ENCODE measurements at places on chromosomes 1 and 21.

DNA sequence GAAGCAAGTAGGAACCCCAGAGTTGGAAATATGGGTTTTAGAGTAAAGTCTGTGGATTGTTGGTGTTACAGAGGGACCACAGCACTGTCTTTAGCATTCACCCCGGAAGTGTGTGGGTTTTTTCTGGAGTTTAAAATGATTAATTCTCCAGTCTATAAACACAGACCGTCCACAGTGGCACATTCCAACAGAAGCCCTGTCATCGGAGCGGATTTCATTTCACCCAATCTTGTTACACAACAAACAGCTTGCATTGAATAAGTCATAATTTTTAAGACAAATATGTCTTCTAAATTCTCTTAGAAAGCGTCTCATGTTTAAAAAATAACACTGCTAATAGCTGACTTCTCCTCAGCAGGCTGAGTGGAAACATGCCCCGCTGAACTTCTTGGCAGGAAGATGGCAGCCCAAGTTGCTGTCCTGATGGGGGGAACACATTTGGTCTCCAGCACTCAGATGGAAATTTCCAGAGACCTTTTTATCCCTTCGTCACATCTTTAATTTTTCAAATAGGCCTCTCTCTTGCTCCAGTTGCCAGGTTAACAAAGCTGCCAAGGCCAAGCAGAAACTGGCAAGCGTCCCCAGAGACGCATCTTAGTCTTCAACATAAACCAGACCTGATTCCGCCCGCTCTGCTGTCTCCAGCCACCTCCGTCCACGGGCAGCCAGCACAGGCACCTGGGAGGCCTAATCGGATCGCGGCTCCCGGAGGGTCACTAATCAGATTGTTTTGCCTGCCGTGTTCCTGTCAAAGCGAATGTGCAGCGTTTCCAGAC is 28.8 kb upstream of the SLC19A1 start:
- DNase-seq, result no peak

- peak; percentile 44 for DNase-seq
Measured at GRCh38 chr1:109789551-109790180, 25.9 kb upstream of the EPS8L3 start.

DNA sequence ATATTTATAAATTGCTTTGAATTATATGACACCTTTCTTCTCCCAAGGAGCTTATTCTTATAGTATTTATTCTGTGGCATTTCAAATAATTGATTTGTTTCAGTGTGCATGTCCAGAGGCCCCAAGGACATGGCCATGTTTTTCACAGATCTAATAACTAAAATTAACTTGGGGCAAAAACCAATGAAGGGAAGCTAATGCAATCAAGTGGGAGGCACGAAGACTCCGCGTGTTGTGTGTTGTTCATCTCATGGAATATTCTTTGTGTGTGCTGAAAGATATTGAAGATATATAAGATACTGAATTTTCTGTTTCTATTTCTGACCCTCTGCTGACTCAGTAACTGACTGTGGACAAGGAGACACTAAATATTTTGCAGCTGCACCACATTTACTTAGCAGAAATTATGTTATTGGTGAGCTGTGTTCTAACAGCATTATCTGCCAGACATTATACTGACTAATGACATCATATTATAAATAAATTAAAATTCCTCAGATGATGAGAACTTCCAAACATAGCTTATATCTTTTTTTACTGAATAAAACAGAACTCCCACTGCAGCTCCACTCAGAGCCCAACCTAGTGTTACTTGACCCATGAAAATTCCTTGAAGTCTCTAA is 519.3 kb upstream of the CXADR start:
- no peak for DNase-seq

GRCh38 chr1:205245096-205245495 is 17.4 kb downstream of the TMCC2 start:
- DNase-seq, result no peak

GRCh38 chr1:183403498-183403897 is 14.7 kb downstream of the NMNAT2 start:
- no peak for DNase-seq

GRCh38 chr21:45542242-45542666 is at the start of gene SLC19A1:
Gene SLC19A1 (minus strand): TSS chr21:45542440. CDS start chr21:45537959, 4,481 bp downstream.
- peak; percentile 50 for DNase-seq

DNA sequence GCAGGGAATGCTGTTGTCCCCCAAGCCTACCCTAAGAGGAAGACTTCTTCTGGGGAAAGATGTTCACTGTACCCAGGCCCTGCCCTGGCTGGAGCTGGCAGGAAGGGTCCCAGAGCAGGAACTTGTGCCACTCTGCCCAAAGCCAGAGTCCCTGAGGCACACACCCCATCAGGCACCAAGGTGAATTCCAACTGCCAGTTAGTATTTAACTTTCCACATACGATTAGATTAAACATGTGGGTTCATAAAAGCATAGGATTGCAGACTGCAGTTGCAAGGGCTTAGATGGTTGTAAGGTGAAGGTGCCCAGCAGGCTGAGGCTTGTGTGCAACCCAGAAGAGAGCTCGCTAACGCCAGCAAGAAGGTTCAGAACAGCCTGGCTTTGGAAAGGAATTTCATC is at the start of gene KCNE2:
TSS of gene KCNE2 (plus strand) at position 274 of the 400 bp plus-strand sequence. CDS start 6,473 bp downstream, outside the sequence.
- DNase-seq, result no peak

- DNase-seq, result no peak
Measured at GRCh38 chr1:78619803-78620579, at the start of gene IFI44L. Gene IFI44L (plus strand): TSS chr1:78620448. CDS start chr1:78627916, 7,468 bp downstream.

GRCh38 chr1:79117376-79117775 is 110.8 kb upstream of the ADGRL4 start:
- DNase-seq, result no peak

DNA sequence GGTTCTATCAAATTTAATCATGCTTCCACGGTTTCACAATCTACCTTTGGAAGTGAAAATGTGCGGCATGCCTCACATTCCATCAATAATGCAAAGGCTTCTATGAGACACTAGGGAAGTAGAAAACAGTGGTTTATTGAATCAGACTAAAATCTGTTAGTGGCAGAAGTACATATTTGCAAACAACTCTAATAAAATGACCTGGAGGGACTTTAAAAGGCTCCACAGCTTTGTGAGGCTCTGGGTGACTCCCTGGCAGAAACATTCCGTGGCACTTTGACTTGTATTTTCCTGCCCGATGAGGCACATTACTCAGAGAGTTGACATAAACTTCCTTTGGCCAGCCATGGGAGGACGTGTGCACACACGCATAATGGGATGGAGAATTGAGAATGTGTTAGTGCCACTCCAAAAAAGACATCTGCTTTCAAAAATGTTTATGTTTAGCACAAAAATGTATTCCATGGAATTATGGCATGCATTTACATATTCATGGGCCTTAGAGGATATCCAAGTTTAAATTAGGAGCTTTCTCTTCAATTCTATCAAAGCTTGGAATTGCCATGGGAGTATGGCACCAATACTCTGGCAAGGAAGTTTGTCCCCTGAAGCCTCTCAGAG is 60.0 kb upstream of the SSX2IP start:
- no peak for DNase-seq

- no peak for DNase-seq
Measured at GRCh38 chr21:34836103-34836932, 167.5 kb downstream of the CLIC6 start.

- DNase-seq, result peak; percentile 25
Measured at GRCh38 chr1:115089420-115090185, at the start of gene TSPAN2. Gene TSPAN2 (minus strand): TSS chr1:115089503. CDS start chr1:115089432, 71 bp downstream.

DNA sequence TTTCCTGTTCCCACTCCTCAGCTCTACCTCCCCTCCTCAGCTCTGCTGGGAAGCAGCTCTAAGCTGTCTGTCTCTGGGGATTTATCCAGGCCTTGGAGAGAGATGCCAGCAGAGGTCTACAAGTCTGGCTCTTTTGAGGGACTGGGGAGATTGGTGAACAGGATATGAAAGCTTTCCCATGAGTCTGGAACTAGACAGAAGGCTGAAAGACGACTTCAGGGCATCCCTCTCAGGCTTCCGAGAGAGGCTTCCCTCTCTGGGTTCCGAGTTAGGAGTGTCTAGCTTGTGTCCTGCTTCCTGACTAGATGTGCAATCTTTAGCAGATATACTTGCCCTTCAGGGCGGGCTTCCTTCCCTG is 733 bp downstream of the TMEM35B start:
- DNase-seq, result no peak

DNA sequence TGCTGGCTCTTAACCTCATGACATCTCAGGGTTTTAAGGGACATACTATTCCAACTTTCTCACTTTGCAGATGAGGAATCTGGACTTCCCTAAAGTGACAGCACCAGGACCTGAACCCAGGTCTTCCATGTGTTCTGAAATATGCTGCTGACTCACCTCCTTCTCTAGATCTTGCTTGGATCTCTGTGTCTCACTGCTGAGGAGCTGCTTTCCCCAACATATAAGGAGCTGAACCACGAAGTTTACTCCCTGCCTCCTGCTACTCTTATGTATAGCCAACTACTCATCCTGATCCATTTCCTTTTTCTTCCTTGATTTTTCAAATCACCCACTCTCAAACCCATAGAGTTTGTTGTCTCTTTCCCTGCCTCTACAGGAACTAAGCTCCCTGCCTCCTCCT is 38.2 kb downstream of the ALG14 start:
- no peak for DNase-seq

- no peak for DNase-seq
Measured at GRCh38 chr1:40658751-40659648, 6.5 kb downstream of the RIMS3 start.

GRCh38 chr1:160911441-160911840 is 26.5 kb upstream of the ITLN1 start:
- DNase-seq, result no peak

- DNase-seq, result no peak
Measured at GRCh38 chr21:46095083-46095719, 2.7 kb upstream of the COL6A2 start.

GRCh38 chr21:43321111-43321510 is 105.8 kb downstream of the SIK1 start:
- no peak for DNase-seq

GRCh38 chr21:33390479-33390878 is 12.7 kb upstream of the IFNGR2 start:
- no peak for DNase-seq

GRCh38 chr1:83901547-83902155 is 97.3 kb downstream of the TTLL7 start:
- no peak for DNase-seq

- DNase-seq, result no peak
Measured at GRCh38 chr1:232388363-232388762, 241.6 kb downstream of the SIPA1L2 start.

GRCh38 chr1:181123173-181123572 is 34.7 kb downstream of the IER5 start:
- DNase-seq, result no peak

DNA sequence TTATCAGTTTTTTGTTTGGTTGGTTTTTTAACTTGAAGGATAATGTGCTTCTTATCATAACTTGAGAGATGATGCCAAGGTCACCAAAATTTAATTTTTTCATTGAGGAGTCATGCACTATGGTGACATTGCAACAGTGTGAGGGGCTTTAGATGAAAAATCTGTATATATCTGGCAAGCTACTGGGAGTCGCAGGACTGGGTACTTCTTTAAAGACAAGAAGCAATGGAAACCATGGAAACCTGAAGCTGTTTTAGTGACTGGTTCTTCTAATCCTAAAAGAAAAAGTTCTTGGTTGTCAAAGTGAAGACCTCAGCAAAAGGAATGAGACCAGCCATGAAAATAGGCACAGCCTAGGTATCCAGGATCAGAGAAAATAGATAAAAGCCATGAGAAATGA is 31.1 kb downstream of the ZC3H11B start:
- DNase-seq, result no peak

DNA sequence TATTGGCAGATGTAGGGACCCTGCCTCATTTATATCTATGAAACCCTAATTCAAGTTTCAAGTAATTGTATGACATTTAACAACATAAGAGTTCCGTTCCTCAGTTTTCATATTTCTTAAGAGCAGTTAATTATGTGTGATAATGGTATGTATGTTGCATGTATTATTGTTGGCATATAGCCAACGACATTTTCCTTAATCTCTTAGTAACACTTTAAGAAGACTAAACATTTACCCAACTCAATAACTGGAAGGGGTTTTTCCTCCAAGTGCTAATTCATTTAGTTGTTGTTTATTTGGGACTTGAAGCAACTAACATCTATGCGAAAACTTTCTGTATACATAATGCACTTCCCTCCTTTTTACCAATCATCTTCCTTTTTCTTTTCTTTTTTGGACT is 1.5 kb upstream of the RALGPS2 start:
- no peak for DNase-seq

- no peak for DNase-seq
Measured at GRCh38 chr1:220803401-220804201, 16.9 kb downstream of the MTARC1 start.

GRCh38 chr1:48523558-48523957 is 51.6 kb upstream of the SPATA6 start:
- DNase-seq, result no peak

DNA sequence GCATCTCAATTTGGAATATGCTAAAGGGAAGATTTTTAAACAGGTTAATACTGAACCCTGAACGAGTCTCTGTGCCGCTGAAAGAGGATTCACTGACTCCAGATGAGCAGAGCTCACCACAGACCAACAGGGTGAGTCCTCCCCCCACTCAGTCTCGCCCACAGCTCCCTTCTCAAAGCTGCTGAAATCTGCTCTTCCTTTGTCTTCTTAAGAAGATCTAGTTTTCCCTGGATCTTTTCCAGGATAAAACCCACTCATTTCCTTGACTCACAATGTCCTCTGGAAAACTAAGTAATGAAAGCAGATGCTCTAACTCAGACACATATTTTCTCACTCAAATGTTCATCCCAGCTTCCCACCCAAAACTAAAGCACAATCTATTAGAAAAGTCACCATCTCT is 447.0 kb upstream of the PKN2 start:
- no peak for DNase-seq

GRCh38 chr1:112605633-112606327 is 13.2 kb downstream of the ST7L start:
- DNase-seq, result no peak

- no peak for DNase-seq
Measured at GRCh38 chr1:207321790-207322645, 540 bp downstream of the CD55 start.

DNA sequence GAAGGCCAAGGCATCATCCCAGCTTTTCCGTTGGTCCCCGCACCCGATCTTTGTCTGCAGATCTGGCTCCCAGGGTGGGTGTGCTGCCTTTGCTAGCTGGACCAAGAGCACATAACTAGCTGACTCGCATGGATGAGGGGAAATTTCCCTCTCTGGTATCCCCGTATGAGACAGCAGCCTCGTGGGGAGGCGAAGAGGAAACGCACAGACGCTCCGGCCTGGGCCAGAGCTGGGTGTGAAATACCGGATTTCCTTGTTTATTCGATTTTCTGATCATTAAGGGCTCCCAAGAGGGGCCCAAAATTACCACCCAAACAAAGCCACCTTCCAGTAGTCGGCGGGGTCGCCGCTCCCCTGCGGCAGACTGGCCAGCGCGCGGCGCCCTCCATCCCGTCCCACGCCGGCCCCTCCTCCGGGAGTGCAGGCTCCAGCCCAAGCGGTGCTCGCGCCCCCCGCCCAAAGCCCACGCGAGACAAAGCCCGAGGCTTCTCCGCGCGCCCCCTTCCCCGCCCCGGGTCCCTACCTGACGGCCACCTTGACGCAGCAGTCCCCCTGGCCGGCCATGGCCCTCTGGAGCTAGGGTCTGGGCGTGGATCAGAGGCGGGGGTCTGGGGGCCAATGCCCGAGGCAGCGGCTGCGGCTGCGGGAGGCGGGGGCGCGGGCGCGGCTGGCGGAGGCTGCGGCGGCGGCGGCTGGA is 546 bp downstream of the KIF21B start:
- peak; percentile 62 for DNase-seq
